Hematopoietic multipotent progenitor cell treated with erythropoietin and hydrocortisone succinate and interleukin-3 and kit ligand, for 6 days (in vitro differentiated cells): ENCODE measurements at places on chromosomes 11 and 22.
A peak's percentile ranks its signal among the peaks of the same experiment; 100 is the strongest.

GRCh38 chr22:28000361-28000760 lies 81.3 kb upstream of the PITPNB start:
- no peak for DNase-seq

GRCh38 chr22:36565686-36566085 lies 36.7 kb upstream of the EIF3D start:
- no peak for DNase-seq

- DNase-seq: no peak
Observed at GRCh38 chr11:8584082-8584481, 9.9 kb downstream of the STK33 start.

- DNase-seq: no peak
Observed at GRCh38 chr11:34204396-34205279, 99.2 kb downstream of the NAT10 start.

GRCh38 chr11:120009938-120010337 lies 128.0 kb downstream of the TRIM29 start:
- no peak for DNase-seq

DNA sequence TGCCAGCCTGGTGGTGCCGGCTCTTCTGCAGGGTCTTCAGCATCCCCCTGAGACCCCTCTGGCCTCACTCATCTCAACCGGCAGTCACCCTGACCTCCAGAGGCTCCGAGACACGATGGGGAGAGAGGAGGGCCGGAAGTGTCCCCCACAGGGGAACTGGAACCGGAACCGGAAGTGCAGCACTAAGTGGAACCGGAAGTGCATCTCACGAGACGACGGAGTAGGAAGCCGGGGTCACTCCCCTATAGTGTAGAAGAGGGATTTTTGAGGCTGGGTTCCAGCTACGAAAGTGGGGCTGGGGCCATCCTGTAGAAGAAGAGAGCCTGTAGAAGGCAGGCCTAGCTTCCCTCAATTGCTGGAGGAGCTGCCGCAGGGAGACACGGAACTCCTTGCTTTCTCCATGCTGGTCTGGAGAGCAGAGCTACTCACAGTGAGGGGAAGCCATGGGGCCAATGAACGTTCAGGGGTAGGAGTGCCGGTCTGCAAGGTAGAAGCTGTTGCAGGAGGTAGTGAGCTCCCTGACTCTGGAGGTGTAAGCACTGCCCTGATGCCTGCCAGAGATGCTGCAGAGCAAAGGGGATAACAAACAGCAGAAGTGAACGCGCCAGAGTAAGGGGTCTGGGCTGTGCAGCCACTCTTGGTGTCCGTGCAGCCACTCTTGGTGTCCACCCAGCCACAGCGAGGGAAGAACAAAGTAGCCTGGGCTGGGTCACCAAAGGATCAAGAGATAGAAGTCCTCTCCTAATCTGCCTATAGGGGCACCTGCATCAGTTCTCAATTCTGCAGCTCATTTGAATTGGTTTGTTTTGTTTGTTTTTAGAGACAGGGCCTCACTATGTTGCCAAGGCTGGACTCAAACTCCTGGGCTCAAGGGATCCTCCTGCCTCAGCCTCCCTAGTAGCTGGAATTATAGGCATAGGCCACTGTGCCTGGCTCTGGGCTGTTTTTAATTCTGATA lies 21.9 kb downstream of the SCUBE1 start:
- no peak for DNase-seq

DNA sequence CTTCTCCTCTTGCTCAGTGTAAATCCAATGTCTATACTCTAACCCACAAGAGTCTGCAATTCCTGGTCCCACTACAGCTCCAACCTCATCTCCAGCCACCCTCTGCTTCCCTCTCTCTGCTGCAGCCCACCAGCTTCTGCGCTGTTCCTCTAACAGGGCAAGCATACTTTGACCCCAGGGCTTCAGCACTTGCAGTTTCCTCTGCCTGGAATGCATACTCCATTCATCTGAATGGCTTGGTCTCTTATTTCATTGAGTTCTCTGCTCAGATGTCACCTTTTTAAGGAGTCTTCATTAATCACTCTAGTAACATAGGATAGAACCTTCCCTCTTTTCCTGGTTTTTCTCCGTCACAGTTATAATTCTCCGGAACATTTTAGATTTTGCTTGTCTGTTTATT lies 141.6 kb downstream of the BUD13 start:
- no peak for DNase-seq

DNA sequence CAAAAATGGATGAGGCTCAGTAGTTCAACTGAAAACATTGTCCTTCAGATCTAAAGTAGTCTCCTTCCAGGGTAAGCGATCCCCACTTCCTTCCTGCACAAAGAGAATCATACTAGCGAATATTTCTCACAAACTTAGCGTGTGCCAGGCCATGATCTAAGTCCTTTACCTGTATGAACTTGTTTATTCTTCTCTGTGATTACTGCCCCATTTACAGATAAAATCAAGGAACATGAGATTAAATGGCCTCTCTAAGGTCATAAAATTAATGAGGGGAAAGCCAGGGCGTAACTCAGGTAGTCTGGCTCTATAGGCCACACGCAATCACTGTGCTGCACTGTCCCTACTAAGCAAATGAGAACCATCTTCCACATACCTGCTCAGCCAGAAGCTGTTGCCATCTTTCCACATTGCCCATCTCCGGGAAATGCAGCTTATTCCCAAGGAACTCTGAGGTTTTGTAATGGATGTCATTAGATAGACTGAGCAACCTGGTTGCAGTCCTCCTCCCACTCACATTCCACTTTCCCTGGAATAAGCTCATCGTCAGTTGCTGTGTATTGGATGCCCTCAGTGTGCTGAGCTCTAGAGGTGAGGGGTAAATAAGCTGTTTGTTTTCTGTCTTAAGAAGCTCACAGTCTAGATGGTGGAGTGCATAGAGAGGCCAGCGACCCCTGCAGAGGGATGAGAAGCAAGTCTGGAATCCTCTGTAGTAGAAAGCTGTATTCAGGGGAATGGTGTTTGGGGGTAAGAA lies 146.3 kb downstream of the SNX19 start:
- DNase-seq: no peak

DNA sequence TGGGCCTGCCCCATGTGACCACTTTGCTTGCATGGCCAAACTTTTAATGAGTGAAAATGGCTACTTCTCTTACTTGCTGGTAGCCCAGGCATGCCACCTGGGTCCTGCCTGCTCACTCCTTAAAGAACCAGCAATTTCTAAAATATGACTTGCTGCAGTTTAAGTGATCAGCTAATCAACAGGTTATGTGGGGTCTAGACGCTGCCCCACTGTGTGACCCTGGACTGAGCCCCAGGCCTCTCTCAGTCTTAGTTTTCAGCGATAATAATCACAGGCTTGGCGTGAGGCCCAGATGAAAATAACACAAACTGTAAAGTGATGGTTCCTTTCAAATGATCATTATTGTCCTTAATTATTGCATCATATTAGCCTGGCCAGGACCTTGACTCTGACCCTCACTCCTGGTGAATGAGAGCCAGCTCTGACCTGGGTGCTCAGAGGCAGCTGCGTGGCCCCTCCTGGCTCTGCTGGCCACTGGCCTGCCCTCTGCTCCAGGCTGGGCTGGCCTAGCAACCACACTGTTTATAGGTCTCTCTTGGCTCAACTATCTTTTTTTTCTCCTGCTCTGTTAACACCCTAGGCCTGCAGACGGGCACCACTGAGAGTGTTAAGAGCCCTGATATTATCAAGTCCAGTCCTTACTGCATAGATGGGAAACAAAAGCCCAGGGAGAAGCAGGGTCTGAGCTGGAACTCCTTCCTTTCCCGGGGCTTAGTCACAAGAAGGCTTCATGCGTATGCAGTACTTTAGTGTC lies 89.7 kb downstream of the RRM1 start:
- peak; percentile 13 for DNase-seq

DNA sequence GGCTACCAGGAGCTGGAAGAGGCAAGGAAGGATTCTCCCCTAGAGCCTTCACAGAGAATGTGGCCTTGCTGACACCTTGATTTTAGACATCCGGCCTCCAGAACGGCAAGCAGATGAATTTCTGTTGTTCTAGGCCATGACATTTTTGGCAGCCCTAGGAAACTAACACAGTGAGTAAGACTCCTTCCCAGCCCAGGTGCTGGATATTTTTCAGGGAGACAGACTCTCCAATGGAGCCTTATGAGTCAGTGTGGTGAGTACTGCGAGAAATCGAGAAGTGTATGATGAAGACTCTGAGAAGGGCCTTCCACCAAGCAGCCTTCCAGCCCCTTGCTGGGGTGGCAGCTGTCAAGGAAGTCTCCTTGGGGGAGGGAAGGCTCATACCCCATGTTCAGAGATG lies 114.4 kb downstream of the OSBP2 start:
- no peak for DNase-seq

- no peak for DNase-seq
Observed at GRCh38 chr22:46358766-46359165, 23.3 kb downstream of the TRMU start.

GRCh38 chr11:65288706-65289536 lies 25.7 kb upstream of the CDC42EP2 start:
- DNase-seq: peak; percentile 67

GRCh38 chr22:41280065-41280464 lies 5.9 kb downstream of the RANGAP1 start:
- DNase-seq: no peak

DNA sequence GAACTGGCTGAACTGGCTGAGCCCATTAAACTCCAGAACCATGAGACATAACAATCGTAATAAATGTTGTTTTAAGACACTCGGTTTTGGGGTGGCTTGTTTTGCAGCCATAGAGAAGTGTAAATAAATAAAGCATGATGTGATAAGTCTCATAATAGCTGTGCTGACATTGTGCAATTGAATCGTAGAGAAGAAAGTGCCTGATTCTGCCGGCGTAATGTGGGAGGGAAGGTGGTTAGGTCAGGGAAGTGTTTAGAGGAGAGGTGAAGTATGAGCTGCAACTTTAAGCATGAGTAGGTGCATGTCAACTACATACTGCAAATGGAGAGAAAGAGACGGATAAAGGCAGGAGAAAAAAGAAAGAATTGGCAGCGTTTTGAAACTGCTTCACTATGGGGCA lies 217.1 kb downstream of the BLID start:
- DNase-seq: no peak

DNA sequence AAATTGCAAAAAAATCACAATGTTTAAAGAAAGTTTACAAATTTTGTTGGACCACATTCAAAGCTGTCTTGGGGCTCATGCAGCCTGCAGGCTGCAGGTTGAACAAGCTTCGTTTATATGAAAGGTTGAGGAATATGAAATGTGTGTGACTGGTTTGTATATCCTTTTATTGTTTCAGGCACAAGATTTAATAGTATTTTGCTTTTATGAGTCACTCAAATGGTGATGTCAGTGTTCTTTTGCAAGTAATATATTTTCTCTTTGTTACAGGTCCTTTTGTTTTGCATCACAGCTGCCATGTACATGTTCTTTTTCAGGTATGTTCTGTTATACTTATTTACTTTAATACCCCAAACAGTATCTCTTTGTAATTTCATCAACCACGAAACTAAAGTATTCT lies 198.6 kb downstream of the TMEM135 start:
- DNase-seq: no peak

DNA sequence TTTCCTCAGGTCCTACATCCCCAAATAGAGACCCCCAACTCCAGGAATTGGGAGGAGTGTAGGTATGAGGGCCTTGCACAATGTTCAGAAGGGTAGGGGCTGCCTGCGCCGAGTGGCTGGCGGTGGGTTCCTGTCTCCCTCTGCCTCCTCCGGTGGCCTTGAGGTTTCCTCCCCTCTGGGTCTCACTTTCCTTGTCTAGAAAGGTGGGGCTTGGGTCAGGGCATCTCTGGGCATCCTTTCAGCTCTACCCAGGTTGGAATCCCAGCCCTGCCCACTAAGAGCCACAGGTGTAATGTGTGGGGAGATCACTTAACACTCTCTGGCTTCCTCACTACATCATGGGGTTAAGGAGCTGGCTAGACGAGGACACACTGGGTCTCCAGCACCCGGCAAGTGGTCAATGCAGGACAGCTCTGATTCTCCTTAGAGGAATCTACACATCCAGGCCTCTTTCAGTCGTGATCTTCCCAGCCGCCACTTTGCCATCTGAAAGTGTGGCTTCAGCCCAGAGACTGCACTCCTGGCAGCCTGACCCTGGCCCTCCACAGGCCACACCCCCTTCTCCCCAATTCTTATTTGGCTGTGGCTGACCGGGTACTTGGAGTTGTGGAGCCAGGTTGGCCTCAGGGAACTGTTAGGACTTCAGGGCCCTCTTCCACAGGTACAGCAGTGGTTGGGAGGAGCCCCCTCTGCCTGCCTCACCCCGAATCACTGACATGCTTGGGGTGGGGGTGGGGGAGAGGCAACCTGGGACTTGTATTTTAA lies 22.1 kb downstream of the PRDM11 start:
- no peak for DNase-seq

GRCh38 chr22:50058906-50059880 lies 1.1 kb upstream of the TTLL8 start:
- DNase-seq: peak; percentile 36

DNA sequence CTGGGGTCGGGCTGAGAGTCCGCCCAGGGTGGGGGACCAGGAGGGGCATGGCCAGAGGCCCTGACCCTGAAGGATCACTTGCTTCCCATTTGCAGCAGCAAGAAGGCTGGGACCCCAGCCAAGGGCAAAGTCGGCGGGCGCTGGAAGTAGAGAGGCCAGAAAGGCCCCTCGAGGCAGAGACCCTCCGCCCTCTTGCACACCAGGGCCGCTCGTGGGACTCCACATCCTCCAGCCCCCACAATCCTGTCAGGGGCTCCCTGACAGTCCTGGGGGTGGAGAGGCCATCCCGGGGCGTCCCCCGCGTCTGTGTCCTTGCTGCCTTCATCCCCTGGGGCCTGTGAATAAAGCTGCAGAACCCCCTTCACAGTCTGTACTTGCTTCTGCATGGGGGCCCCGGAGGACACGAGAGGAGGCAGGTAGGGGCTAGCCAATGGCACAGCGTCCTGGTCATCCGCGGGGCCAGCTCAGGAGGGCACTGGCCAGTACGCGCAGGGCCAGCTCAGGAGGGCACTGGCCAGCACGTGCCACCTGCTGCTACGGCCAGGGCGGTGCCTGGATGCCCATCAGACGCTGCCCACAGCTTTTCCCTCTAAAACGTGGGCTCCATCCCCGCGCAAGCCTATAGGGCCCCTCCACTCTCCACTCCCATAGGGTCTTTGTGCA lies 8.7 kb upstream of the MRPL23 start:
- no peak for DNase-seq

GRCh38 chr11:108857382-108857781 lies 192.5 kb downstream of the DDX10 start:
- DNase-seq: no peak

DNA sequence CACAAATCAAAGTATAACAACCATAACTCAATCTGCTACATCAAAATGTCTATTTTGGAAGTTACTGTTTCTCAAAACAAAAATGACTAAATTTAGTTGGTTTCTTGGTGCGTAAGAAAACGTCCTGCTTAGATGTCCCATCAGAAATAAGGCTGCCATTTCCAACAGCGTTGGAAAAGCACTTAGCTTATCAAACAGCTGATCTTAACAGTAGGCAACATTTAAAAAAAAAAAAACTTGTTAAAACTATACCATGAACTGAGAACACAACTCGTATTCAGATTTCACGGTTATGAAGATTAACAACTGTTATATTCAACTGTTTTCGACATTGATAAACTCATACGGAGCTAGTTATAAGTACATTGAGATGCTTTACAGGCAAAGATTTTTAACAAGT lies 2.4 kb downstream of the CEP57 start:
- DNase-seq: no peak
